ENCODE measurements at places on chromosomes 5 and 9.
A peak's percentile ranks its signal among the peaks of the same experiment; 100 is the strongest.

DNA sequence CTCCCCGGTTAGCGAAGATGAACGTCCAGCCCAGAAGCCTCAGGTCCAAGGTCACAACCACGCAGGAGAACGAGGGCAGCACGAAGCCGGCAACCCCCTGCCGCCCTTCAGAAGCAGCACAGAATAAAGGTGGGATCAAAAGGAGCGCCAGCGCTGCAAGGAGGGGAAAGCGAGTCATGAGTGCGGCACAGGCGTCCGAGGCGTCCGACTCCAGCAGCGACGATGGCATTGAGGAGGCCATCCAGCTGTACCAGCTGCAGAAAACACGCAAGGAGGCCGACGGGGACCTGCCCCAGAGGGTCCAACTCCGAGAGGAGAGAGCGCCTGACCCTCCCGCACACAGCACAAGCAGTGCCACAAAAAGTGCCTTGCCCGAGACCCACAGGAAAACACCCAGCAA is 5.8 kb downstream of the PPP1R26 start:
- DNase-seq: no peak

DNA sequence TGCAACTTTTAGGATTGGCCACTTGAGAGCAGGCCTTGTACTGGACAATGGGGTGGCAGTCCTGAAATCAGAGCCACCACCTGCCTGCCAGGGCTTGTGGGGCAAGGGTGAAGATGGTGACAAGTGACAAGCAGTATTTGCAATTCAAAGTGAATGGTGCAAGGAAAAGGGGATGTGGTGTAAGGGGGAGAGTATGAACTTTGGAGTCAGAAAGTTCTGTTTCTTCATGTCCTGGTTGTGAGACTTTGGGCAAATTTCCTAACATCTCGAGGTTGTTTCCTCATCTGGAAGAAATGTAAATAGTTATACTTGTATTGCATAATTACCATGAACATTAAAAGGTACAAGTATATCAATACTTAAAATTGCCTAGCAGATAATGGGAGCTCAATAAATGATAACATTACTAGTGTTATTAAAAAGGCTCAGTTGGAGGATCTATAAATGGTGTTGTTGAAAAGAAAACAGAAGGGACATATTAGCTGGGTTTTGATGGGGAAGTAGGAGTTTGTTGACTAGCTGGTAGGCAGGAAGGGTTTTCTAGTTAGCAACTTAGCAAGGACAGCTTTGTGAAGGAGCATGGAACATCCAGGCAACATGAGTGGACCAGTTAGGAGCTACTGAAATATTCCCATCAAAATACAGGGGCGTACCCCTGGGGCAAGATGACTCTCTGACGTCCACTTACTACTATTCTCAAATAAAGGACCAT is 21.3 kb upstream of the MEGF9 start:
- DNase-seq: no peak

- peak; percentile 68 for DNase-seq
Observed at GRCh38 chr5:142017832-142018427, 5.1 kb upstream of the GNPDA1 start.

DNA sequence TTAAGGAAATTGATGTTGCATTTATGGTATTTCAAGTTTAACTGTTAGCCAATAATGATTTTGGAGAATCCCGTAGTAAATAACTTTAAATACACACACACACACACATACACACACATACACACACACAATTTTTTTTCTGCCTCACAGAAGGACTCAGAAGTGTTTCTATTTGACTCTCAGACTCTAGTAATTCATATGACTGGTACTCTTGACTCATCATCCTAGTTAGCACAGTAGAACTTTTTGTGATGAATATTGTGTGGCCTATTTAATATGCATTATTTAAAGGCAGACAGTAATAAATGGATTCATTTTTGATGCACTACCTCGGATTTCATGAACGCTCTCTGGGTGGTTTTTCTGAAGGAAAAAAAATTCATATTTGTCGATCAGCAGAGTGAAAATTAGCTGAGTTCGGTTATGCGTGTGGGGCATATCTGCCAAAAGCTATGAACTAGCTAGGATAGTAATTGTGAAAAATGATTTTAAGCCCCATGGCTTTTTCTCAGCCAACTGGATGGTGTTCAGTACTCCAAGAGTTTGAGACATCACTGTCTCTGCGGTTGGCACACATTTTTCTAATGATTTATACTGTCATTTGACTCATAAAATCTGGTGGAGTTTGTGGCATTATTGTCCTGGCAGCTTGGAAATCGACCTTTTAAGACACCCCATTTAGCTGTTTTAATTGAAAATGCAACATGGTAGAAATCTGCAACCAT is 102.2 kb downstream of the PCSK5 start:
- DNase-seq: no peak

DNA sequence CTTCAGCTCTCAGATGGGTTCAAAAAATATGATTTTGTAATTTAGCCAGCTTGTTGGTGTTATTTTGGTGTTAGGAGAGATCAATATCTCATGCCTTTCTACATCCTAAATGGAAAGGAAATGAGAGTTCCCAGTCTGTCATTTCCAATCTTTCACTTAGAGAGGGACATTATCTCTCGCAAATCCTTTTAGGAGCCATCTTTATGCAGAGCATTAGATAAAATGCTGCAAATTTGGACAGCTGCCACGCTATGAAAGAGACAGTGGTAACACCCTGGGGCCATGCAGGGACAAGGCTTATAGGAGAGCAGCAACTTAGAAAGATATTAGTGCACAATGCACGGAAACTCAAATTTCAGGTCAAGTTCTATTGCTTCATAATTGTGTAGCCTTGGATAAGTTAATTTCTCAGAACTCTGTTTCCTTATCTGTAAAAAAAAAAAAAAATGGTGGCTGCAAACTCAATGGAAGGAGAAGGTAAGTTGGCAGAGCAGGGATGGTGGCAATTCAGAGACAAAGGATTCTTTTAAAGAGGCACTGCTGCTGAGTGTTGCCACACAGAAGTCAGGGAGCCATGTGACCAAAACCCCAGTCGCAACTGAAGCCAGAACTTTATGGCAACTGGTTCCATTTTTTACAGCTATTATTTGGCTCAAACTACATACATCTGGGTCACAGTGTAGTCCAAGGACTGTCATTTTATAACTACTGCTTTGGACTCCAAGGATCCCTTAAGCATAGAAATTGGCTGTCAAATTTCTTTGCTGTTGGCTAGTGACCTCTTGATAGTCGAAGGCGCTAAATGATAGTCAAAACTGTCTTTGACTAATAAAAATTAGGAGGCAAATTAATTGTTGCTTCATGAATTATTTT is 210.2 kb downstream of the FRMD3 start:
- no peak for DNase-seq

DNA sequence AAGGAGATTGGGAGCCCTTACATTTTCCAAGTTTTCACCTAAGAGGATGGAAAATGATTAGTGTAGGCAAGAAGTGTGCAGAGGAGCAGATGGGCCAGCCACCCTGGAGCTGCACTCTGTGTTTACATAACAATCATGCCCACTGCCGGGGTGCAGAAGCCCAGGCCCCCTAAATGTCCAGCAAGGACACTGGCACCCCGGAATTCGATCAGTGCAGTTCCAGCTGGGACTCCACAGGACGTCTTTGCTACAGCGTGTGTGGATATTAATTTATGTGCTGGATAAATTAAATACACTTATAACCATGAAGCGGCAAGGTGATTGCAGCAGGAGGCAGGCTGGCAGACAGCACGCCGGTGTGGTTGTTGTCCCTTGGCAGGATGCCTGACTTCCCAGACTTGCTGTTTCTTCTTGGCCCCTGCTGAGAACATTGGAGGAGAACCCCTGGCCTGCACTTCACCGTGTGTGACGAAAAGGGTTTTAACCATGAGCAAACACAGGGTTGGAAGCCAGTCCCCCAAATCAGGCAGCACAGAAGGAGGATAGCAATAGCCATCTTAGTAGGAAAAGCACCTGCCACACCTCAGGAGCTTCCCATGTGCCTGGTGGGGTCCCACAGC is 73.7 kb downstream of the GADD45G start:
- DNase-seq: no peak

DNA sequence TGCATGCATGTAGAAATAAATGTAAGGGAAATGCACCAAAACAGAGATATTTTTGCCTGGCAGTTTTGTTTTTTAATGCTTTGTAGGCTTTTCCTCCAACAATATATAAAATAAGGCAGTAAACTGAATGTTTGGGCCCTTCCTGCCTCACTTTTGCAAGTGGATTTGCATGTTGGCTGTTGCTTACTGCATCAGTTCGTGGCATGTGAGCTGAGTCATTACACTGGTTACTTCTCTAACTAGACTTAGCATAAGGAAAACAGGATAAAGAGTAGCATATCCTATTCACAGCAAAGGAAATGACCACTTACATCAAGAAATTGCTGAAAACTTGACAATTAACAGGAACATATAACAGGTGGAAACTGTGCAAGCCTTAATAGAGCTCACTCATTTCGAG is 113.4 kb downstream of the TLE1 start:
- DNase-seq: peak; percentile 43

DNA sequence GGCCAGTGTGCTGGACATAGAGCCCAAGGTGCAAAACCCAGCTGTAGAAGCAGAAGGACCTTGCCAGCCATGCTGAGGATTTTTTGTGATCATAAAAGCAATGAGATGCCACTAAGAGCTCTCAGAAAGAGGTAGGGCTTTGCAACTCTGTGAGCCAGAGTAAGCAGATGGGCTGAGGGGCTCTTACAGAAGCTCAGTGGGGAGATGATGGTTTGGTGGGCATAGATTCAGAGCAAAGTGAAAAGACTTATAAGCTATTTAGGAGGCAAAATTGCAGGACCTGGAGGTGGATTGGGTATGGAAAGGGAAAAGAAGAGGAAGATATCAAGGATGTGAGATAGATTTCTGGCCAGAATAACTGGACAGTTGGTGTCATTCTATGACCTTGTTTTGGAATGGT is 302.0 kb downstream of the NTRK2 start:
- no peak for DNase-seq

DNA sequence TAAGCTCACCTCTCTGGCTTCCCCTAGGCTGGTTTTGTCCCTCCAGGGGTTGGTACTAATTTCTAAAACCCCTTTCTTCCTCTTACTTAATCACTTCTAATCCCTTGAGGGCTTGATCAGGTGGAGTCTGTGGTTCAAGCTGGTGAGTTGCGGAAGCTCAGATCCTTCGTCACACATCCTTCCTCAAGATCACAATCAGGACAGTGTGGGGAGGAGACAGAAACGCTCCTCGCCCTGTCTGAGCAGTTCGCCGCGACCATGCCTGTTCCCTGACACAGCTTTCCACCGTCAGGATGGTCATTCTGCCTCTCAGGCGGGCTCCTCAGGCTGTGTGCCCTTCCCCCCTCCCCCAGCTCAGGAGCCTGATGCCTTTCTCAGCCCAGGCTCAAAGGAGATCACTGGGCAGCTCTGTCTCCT is 24.3 kb downstream of the CPLX2 start:
- no peak for DNase-seq

- DNase-seq: peak; percentile 21
Observed at GRCh38 chr9:134335061-134335460, 8.8 kb downstream of the RXRA start.

DNA sequence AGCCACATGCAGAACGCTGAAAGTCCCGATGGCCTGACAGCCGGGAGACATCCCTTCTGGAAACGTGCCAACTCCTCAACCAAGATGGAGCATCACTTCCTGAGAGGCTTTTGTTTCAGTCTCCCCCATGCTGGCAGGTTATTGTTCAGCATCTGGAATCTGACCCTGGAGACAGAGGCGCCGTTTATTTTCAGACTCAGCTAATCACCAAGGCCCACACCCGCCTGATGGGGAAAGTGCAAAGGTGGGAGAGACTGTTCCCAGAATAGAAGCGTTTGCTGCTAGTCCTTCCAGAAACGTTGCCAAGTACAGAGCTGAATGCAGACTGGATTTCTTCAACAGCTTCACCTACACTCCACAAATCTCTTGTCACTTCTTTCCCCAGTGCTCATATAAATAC is 41.8 kb upstream of the S1PR3 start:
- DNase-seq: peak; percentile 61

- no peak for DNase-seq
Observed at GRCh38 chr9:121700165-121700831, 48.9 kb downstream of the DAB2IP start.

DNA sequence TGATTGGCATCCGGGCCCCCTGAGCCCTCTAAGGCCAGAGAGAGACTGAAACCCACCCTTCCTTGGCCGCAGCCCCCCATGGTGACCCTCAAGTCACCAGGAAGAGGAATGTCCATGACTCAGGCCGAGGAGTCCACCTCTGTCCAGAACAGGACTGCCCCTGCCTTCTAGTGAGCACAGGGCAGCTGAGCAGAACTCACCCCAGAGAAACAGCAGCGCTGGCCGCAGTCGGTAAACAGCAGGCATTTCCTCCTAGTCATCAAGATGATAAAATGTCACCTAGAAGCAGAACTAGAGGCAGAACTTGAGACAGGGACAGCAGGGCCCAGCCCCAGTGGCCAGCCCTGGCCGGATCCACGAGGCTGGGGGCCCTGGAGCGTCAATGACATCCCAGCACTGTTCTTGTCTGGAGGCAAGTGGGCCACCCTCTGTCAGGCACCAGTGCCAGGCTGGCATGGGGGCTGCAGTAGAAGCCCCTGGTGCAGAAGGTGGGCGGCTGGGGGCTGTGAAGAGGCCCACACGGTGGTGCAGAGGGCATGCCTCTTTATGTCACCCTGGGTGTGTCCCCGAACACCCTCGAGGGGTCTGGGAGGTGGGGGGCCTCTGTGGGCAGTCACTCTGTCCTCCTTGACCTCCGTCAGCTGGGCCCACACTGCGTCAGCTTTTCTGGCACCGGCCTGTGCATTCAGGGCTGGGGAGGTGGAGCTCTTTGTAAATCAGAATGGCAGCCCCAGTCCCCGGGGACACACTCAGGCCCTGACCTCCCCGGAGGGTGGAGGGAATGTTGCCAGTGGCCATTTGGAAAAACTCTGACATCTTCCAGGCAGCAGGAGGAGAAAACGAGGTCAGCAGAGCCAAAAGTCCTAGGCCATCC is 83.0 kb downstream of the NTNG2 start:
- DNase-seq: no peak

GRCh38 chr5:181243564-181244343 is at the start of gene RACK1:
Gene RACK1 (minus strand): TSS chr5:181243906. CDS start chr5:181243800, 106 bp downstream.
- DNase-seq: peak; percentile 91

DNA sequence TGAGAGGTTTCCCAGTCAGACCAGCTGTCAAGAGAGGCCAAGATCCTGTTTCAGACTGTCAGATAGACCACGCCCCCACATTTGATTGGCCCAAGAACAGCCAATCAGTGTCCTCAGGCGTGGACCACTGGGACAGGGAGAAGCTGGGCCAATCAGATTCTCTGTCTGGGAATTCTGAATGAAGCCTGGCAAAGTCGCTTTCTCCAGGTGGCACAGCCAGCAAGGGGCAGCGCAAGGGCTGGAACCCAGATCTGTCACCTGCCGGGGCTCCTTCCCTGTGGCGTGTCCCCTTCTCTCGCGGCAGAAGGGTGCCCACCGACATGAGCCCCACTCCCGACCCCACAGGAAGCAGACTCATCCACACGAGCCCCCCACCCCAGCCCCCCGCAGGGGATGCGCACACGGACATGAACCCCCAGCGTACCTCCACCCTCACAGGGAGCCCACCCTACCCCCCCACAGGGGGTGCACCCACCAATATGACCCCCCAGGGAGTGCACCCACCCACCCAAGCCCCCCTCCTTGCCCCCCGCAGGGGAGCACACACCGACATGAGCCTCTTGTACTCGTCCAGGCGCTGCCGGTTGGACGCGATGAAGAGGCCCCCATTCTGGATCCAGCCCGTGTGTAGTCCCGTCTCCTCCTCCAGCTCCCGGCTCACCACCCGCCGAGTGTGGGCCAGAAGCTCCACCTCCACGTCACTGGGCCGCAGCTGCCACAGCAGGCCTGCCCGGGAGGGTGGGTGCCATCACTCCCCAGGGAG is 6.1 kb downstream of the SARDH start:
- peak; percentile 19 for DNase-seq

GRCh38 chr9:114178076-114178475 is 22.7 kb downstream of the COL27A1 start:
- DNase-seq: no peak
